ENCODE measurements at places on chromosomes 1 and 21.

DNA sequence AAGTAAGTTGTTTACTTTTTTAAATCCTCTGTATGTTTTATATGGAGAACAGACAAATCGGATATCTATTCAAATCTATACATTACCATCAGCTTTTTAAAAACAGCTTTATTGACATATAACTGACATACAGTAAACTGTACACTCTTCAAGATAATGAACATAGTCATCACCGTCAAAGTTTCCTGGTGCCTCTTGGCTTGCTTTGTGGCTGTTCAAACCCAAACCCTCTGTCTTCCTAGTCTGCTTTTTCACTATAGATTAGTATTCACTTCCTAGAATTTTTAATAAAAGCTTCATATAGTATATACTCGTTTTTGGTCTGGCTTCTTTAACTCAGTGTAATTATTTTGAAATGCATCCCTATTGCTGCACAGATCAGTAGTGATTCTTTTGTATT lies 56.4 kb upstream of the TPTE start:
- no peak for DNase-seq

DNA sequence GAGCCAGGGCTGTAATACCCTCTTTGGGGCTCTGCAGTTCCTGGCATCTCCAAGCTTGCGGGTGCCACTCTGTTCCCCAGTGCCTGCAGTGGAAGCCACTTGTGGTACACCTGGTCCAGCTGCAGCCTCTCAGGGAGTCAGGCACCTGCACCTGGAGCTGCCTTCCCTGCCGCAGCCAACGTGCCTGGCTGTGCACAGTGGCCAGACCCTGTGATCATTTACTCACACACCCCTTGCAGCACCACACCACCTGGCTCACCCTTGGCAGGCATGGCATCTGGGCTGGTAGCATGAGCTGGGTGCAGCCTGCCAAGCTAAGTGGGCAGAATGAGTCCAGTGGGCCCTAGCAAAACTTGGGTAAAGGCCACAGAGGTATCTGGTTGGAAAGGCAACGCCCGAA lies 51.1 kb upstream of the NTPCR start:
- DNase-seq, result no peak

DNA sequence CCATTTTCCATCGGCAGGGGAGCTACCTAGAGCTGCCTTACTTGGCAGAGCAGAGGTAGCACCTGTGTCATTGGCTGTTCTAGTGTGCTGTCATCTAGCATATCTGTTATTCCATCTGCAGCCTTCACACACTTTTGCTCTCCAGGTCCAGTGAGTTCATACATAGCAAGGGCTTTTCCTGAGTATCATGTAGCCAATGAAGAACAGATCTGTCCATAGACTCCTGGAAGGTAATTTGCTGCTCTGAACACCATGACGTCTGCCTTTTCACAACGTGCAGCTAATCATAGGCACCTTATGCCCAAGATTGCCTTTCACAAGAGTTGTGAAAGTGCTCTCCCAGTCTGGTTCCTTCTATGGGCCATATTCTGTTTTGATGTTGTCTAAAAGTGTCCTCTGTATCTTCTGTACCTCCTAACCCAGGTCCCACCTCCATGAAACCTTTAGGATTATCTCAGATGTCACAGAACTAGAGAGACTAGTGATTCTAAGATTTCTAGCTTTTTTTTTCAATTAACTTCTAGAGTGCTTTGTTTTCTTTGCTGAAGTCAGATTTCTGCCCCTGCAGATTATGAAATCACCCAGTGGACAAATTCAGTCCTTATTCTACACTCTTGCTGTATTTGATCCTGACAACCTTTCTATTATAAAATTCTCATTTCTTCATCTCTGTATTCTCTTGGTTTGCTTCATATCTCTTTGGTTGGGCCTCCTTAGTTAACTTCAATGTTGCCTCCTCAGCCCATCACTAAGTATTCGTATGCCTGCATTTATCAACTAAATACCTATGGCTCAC lies 134.8 kb downstream of the PBX1 start:
- no peak for DNase-seq

DNA sequence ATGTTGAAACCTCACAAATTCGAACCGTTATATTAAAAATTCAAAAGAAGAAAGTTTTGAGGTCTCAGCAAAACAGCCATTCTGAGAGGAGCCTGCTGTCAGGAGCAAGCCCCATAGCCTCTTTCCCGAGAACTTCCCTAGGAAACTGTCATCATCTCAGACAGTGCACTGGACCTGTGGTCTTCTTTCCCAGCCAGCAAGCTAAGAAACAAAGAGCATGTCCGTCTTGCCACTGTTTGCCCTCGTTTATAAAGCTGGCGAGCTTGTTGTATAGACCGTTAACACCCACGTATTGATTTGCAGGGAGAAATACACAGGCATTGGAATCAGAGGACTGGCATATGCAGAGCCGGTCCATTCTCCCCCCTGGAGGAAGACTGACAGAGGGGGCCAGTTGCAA lies 407.0 kb downstream of the NPHP4 start:
- DNase-seq, result no peak

GRCh38 chr1:30363031-30363430 lies 360.4 kb downstream of the MATN1 start:
- DNase-seq, result no peak

Measured in stimulated activated CD4-positive, alpha-beta T cell treated with anti-CD3 and anti-CD28 coated beads, Interleukin-4, amount 100 ng/mL, for 48 hours (primary cell).